ENCODE measurements at places on chromosomes 6 and 20.

DNA sequence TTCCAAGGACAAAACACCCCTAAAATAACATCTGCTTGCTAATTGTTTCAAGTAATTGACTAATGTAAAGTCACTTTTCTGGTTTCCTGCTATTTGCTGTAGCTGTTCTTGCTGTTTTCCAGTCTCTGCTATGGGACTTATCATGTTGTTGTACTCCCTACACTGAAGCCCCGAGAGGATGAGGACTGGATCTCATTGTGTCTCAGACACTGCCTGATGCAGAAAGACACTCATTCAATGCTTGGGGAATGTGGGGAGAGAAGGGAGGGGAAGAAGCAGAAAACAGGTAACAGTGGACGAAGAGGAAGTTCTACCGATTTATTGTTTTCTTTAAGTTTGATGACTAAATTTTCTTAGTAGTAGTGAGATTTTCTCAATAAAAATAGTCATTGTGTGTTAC lies 79.8 kb downstream of the DOK5 start:
- H3K4me3 ChIP-seq = no peak overlapping the region
- no peak for DNase-seq
- no peaks in the 10 kb centered on the region for H3K36me3 ChIP-seq
- no peaks in the 10 kb centered on the region for H3K27me3 ChIP-seq
- H3K4me1 ChIP-seq = no peaks in the 10 kb centered on the region

DNA sequence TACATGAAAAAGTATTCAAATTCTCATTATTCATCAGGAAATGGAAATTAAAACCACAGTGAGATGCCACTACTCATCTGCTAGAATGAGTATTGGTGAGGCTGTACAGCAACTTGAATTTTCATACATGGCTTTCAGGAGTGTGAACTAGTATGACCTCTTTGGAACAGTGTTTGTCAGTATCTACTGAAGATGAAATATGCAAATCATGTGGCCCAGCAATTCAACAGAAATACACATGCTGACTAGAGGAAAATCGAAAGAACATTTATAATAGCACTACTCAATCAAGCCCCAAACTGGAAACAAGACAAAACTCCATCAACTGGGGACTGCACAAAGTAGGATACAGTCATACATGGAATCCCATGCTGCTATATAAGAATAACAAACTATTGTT lies 102.2 kb downstream of the DCDC2 start:
- H3K27ac ChIP-seq = no peak overlapping the region
- no peak overlapping the region for H3K4me3 ChIP-seq
- H3K27me3 ChIP-seq = peaks cover 18% of the 10 kb centered on the region
- H3K36me3 ChIP-seq = no peaks in the 10 kb centered on the region
- H3K4me1 ChIP-seq = no peaks in the 10 kb centered on the region
- no peak for DNase-seq

DNA sequence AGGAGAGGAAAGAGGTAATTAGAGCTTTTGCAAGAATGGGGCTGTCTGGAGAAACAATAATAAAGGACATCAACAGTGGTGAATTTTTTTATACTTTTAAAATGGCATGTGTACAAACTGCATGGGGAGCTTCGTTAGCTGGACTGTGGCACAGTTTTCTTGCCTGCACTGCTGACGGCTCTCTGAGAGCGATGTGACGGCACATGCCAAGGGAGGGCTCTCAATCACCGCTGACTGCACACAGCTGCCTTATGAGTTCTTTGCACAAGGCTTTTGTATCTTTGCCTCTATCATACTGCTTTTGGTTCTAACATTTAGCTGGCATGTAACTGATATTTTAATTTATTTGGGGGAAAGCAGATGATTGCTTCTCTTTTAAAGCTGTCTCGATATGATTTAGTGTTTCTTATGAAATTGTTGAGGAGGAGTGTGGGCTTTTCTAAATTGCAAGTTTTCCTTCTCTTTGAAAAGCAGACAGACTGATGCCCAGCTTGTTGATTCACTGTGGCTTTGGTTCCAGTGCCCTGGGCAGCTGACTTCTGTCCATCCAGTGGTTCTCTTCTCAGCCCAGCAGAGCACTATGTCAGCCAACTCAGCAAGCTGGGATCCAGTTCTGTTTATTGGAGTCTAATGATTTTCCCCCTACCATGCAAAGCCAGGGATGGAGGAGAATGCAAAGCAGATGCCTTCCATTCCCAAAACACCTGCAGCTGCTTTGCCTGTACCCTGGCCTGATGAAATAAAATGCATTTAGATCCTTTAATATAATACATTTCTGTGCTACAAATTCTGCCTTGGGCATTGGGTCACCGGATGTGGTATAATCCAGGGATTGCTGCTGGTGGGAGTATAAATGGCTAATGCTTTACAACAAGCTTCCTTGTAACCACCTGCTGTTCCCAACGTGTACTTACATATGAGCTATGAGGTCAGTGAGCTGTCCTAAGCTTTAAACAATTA lies 323.9 kb downstream of the ZFAND3 start:
- H3K27me3 ChIP-seq = no peaks in the 10 kb centered on the region
- H3K4me3 ChIP-seq = no peak overlapping the region
- peaks cover 46% of the 10 kb centered on the region for H3K36me3 ChIP-seq
- DNase-seq = no peak
- no peak overlapping the region for H3K27ac ChIP-seq
- H3K4me1 ChIP-seq = peaks cover 32% of the 10 kb centered on the region

DNA sequence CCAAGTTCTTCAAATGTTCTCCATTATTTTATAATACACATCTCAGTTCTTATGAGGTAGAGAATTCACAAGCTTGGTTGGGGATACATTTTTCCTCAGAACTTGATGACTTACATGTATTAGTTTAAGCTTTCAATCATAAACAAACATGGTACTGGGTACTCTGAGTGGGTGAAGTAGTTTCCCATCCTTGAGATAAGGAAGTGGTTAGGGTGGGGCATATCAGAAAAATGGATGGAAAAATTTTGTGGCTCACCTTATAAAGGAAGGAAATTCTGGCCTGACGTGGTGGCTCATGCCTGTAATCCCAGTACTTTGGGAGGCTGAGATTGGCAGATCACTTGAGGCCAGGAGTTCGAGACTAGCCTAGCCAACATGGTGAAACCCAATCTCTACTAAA lies 52.0 kb downstream of the CD164 start:
- H3K36me3 ChIP-seq = no peaks in the 10 kb centered on the region
- no peaks in the 10 kb centered on the region for H3K27me3 ChIP-seq
- no peak overlapping the region for H3K4me3 ChIP-seq

- H3K27ac ChIP-seq = no peak overlapping the region
- peaks cover 8% of the 10 kb centered on the region for H3K36me3 ChIP-seq
- peaks cover 53% of the 10 kb centered on the region for H3K4me1 ChIP-seq
- no peaks in the 10 kb centered on the region for H3K27me3 ChIP-seq
- no peak for DNase-seq
- no peak overlapping the region for H3K4me3 ChIP-seq
Observed at GRCh38 chr6:157069585-157069984, 253.7 kb downstream of the TMEM242 start.

GRCh38 chr6:64811119-64811518 lies 895.9 kb downstream of the EYS start:
- H3K27ac ChIP-seq = no peak overlapping the region
- no peak for DNase-seq
- no peak overlapping the region for H3K4me3 ChIP-seq
- H3K4me1 ChIP-seq = no peaks in the 10 kb centered on the region
- H3K27me3 ChIP-seq = no peaks in the 10 kb centered on the region
- H3K36me3 ChIP-seq = no peaks in the 10 kb centered on the region

- H3K4me3 ChIP-seq = no peak overlapping the region
- no peaks in the 10 kb centered on the region for H3K36me3 ChIP-seq
- no peak for DNase-seq
- H3K27ac ChIP-seq = no peak overlapping the region
- H3K27me3 ChIP-seq = no peaks in the 10 kb centered on the region
Observed at GRCh38 chr20:50034567-50035180, 51.9 kb downstream of the SNAI1 start.

GRCh38 chr6:126784161-126784790 lies 334.2 kb upstream of the RSPO3 start:
- H3K4me3 ChIP-seq = no peak overlapping the region
- peaks cover 3% of the 10 kb centered on the region for H3K27me3 ChIP-seq
- DNase-seq = no peak
- H3K27ac ChIP-seq = no peak overlapping the region
- no peaks in the 10 kb centered on the region for H3K36me3 ChIP-seq

DNA sequence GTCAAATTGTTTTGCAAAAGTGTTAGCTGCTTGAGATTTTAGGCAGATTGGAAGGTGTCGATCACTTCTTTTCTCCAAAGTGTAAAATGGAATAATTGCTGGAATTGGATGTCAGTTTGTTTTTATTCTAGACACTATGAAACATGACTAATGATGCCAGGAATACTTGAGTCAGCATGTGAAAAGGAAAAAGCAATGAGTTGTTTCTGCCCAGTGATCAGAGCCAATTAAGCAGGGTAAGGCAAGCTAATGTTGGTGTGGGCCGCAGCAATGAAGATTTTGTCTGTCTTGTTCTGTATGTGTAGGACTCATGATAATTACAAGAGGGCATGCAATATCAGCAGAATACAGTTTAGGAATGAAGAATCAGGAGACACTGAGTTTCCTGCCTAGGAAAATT lies 110.3 kb downstream of the CARMIL1 start:
- H3K4me1 ChIP-seq = peaks cover 34% of the 10 kb centered on the region
- no peaks in the 10 kb centered on the region for H3K27me3 ChIP-seq
- H3K36me3 ChIP-seq = no peaks in the 10 kb centered on the region
- H3K4me3 ChIP-seq = no peak overlapping the region
- DNase-seq = no peak
- H3K27ac ChIP-seq = no peak overlapping the region

- H3K27ac ChIP-seq = no peak overlapping the region
- H3K27me3 ChIP-seq = peaks cover 20% of the 10 kb centered on the region
- H3K4me3 ChIP-seq = no peak overlapping the region
Observed at GRCh38 chr20:2564406-2564805, 28.0 kb downstream of the TMC2 start.

GRCh38 chr20:3766422-3767109 lies 987 bp downstream of the ADISSP start:
- peaks cover 45% of the 10 kb centered on the region for H3K4me1 ChIP-seq
- no peak overlapping the region for H3K27ac ChIP-seq
- DNase-seq = no peak
- peak overlapping the region; percentile 92 for H3K4me3 ChIP-seq
- no peaks in the 10 kb centered on the region for H3K27me3 ChIP-seq

GRCh38 chr6:170480050-170480692 lies 72.9 kb downstream of the PSMB1 start:
- no peak overlapping the region for H3K27ac ChIP-seq
- H3K4me3 ChIP-seq = no peak overlapping the region
- no peaks in the 10 kb centered on the region for H3K4me1 ChIP-seq
- no peak for DNase-seq
- H3K27me3 ChIP-seq = peaks cover 3% of the 10 kb centered on the region

- no peak overlapping the region for H3K4me3 ChIP-seq
- DNase-seq = no peak
- peaks cover 36% of the 10 kb centered on the region for H3K4me1 ChIP-seq
- no peaks in the 10 kb centered on the region for H3K36me3 ChIP-seq
- no peaks in the 10 kb centered on the region for H3K27me3 ChIP-seq
Observed at GRCh38 chr6:13439644-13440043, 47.8 kb downstream of the GFOD1 start.

- no peak overlapping the region for H3K4me3 ChIP-seq
- no peaks in the 10 kb centered on the region for H3K36me3 ChIP-seq
- peaks cover 20% of the 10 kb centered on the region for H3K27me3 ChIP-seq
- DNase-seq = no peak
- H3K4me1 ChIP-seq = no peaks in the 10 kb centered on the region
- H3K27ac ChIP-seq = no peak overlapping the region
Observed at GRCh38 chr6:17486680-17487079, 93.3 kb downstream of the CAP2 start.

DNA sequence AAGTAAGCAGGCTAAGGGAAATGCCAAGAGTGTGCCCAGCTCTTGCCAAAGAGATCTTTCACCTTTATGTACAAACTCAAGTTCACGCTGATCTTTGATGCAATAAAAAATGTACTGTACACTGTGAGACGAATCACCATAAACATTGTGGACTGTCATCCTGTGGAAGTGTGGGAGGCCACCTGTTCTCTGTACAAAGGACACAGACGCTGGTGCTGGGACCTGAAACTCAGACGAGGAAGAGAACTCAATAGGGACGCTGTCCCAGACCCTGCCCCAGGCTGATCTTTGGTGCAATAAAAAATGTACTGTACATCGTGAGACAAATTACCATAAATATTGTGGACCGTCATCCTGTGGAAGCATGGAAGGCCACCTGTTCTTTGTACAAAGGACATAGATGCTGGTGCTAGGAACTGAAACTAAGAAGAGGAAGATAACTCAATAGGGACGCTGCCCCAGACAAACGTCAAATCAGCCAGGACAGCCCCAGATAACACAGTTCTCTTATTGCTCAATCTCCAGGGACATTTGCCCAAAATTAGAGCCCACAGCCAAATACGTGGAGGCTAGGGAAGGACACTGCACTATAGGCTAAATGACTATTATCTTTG lies 312.7 kb upstream of the SGK1 start:
- no peak overlapping the region for H3K4me3 ChIP-seq
- no peaks in the 10 kb centered on the region for H3K36me3 ChIP-seq
- DNase-seq = no peak
- H3K27ac ChIP-seq = no peak overlapping the region
- no peaks in the 10 kb centered on the region for H3K27me3 ChIP-seq
- peaks cover 11% of the 10 kb centered on the region for H3K4me1 ChIP-seq

DNA sequence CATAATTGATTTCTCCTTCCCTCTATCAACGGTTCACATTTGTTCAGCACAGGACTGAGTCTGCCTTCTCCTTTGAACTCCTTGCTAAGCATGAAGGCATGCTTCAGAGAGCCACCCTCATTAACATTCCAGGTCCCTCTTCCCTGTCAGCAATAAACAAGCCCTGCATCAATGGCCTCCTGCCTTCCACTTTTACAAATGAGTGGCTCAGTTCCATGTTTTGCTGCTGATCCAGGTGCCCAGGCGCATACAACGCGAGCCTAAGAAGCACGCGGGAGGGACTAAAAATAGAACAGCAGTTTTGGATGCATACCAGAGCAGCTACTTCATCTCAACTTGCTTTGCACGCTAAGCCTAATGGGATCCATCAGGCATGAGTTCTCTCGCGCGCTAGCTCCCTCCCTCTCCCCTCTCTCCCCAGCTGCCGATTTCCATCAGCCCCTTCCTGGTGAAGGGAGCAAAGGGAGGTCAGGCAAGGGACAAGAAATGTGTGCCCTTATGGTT lies 53.4 kb downstream of the TRAF3IP2 start:
- no peak overlapping the region for H3K27ac ChIP-seq
- no peak overlapping the region for H3K4me3 ChIP-seq
- H3K27me3 ChIP-seq = no peaks in the 10 kb centered on the region
- no peak for DNase-seq
- peaks cover 8% of the 10 kb centered on the region for H3K36me3 ChIP-seq

All from naive thymus-derived CD8-positive, alpha-beta T cell (primary cell).